Activated T-cell treated with anti-CD3 and anti-CD28 coated beads, Interleukin-2, amount 50 U/mL, for 4 hours (primary cell): ENCODE measurements at places on chromosomes 2 and 18. TPM values are rescaled to one million over a fixed set of nuclear protein-coding genes. Genes with fewer than 3 reads are reported as not detected.

The GALNT13 gene
- total RNA-seq, result not detected

The CTAGE1 gene
- not detected for total RNA-seq

The LHCGR gene
- not detected for total RNA-seq

The ST8SIA3 gene
- total RNA-seq, result not detected

The LYPD6 gene
- not detected for total RNA-seq

The ITGA4 gene
- 33.6 TPM for total RNA-seq

The UPP2 gene
- not detected for total RNA-seq

The FHOD3 gene
- total RNA-seq, result not detected

The HNRNPLL gene
- 70.1 TPM for total RNA-seq

The DLGAP1 gene
- 0.16 TPM for total RNA-seq

The BCL2 gene
- 66.6 TPM for total RNA-seq

The PAX8 gene
- 0.73 TPM for total RNA-seq

The SPP2 gene
- total RNA-seq, result not detected

The RAB27B gene
- 0.78 TPM for total RNA-seq

The MYL1 gene
- total RNA-seq, result not detected

The CWC22 gene
- 33.4 TPM for total RNA-seq

The SPAST gene
- total RNA-seq, result 16.2 TPM

The CHRND gene
- not detected for total RNA-seq

The IL1A gene
- 3.8 TPM for total RNA-seq

The GULP1 gene
- 0.43 TPM for total RNA-seq

The NFE2L2 gene
- 62.4 TPM for total RNA-seq

The GALNT14 gene
- total RNA-seq, result 1.3 TPM

The EXOC6B gene
- total RNA-seq, result 6.8 TPM

The SOWAHC gene
- total RNA-seq, result 0.46 TPM

The SERPINB12 gene
- total RNA-seq, result not detected

The FMNL2 gene
- 3.2 TPM for total RNA-seq

The OTOS gene
- not detected for total RNA-seq

The ANKRD30BL gene
- not detected for total RNA-seq

The INPP5D gene
- 31.2 TPM for total RNA-seq

The TEX44 gene
- total RNA-seq, result not detected
